ENCODE measurements at places on chromosomes 1 and 21.
A peak's percentile ranks its signal among the peaks of the same experiment; 100 is the strongest.

DNA sequence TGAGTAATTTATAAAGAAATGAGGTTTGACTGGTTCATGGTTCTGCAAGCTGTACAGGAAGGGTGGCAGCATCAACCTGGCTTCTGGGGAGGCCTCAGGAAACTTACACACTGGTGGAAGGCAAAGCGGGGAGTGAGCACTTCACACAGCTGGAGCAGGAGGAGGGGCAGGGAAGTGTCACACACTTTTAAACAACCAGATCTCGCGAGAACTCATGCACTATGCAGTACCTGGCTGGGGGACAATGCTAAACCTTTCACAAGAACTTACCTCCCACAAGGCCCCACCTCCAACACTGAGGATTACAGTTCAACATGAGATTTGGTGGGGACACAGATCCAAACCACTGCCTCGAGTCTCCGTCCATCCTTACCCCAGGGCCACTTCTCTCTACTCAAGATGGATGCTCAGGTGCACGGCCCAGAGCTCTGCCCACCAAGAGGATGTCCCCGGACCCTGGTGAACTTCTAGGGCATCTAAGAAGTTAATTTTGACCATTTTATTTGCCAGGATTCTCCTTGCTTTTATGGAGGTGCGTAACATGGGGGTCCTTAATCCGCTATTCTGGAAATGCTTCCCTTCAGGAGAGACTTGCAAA, 22.7 kb upstream of the ACTRT2 start:
- no peak for DNase-seq

GRCh38 chr1:205942631-205943159, 561 bp downstream of the SLC26A9 start:
- DNase-seq: no peak

DNA sequence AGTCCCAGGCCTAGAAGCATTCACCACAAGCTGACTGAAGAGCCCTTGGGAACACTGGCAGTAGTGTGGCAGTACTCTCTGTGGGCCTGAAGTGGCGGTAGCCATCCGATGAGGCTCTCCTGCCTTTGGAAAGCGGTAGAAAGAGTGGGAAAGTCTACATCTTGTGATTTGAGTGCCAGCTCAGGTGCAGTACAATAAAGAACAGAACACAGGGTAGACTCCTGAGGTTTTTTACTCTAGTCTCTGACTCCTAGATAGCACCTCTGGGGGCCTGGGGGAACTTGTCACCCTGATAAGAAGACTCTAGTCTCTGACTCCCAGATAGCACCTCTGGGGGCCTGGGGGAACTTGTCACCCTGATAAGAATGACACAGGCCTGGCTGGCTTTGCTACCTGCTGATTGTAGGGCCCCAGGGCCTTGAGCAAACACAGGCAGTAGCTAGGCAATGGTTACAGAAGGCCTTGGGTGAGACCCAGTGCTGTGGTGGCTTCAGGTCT, 18.0 kb upstream of the IL20 start:
- no peak for DNase-seq

- peak; percentile 81 for DNase-seq
Observed at GRCh38 chr1:44652445-44653106, 21.7 kb downstream of the TMEM53 start.

DNA sequence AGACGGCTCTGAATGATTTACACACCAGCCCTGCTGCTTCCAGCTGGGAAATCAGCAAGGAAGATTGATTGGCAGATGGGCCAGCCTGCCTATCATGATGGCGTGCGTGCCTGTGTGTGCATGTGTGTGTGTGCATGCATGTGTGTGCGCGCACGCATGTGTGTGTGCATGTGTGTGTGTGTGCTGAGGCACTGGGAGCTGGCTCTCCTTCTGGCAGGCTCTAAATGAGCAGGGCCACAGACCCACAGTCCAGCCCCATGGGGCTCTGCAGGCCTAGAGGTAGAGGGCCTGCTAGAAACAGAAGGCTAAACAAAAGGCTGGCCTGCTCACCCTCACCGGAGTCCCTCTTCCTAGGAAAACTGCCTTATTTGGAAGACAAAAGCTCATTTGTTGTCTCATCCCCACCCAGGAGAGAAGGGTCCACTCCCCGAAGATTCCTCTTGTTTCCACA, 6.0 kb downstream of the KLHDC8A start:
- DNase-seq: no peak

DNA sequence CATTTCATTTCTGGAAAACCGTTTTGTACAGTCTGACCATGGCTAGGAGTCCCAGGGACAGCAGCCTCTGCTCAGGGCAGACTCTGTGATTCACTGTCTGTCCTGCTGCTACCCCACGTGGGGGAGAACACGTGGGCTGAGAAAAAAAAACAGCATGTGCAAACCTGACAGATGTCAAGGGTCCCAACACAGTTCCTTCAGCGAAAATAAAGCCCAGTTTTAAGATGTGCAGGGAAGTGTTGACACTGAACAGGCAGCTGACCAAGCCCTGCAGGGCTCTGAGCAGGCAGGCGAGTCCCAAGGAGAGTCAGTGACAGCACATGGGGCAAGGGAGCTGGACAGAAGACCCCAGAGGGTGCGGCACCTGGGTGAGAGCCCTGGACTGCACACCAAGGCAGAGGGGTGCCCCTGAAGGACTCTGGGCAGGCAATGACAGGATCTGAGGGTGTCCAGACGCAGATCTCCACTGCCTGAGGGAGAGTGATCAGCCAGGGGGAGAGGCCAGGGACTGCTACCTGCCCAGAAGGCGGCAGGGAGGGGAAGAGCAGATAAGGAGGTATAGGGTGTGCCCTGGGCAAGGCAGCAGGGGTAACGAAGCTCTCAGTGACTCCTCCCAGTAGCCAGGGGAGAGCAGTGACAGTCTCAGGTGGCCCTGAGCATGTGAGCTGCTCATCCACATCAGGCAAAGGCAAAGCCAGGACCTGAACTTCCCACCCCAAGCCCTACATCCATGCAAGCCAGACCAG, 5.1 kb upstream of the SPATC1L start:
- DNase-seq: peak; percentile 13

DNA sequence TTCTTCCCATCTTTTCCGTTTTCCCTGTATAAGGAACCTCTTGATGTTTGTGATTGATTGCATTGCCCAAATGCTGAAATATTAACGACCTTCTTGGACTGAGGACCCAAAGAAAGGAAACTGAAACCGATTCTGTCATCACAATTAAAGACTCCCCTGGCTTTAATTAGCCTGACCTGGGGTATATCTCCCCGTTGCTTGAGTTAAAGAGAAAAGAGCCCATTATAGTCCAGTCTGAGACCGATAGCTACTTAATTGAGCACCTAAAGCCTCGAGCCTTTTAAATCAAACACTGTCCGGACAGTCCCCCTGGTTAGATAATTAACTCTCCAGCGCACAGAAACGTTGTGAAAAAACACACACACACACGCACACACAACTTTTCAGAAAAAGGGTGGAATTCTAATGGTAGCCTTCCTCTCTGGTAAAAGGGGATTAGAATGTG, 8.0 kb downstream of the LMO4 start:
- DNase-seq: no peak

DNA sequence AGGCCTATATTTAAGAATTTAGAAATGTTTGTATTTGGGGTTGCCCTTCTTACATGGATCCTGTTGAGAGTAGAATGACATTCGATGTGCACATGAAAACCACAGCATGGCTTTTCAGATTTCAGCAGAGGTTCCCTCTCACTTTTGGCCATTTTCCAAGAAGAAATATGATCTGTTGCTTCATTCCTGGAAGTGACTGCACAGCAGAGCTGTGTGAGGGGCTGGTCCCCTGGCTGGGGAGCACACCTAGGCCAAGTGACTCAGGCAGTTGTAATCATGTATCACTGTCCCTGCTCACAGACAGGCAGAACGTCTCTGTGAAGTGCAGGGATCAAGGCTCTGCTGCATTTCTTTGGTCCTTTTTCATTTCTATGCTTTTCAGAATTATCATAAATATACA, 32.3 kb downstream of the AGT start:
- DNase-seq: no peak

- no peak for DNase-seq
Observed at GRCh38 chr21:36710729-36711048, 11.8 kb downstream of the SIM2 start.

- no peak for DNase-seq
Observed at GRCh38 chr1:201889090-201889968, 631 bp downstream of the SHISA4 start.

DNA sequence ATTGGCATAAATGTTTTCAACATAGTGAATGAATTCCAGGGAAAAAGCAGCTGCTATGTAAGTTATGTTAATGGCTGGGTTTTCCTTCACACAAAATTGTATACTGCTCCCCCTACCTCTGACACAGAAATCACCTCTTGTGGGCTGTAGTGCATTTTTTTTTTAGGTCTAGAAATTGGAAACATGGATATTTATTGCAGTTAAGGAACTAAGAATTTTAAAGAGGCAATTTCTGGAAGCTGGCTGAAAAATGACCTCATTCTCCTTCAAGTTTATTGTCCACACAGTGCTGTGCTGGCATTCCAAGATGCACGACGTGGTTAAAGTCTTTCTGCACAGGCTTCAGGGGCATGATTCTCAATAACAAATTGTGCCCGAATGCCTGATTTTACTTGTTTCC, 1424.2 kb downstream of the MRPL39 start:
- no peak for DNase-seq

- no peak for DNase-seq
Observed at GRCh38 chr1:111968511-111968910, 21.0 kb downstream of the KCND3 start.

GRCh38 chr1:184624626-184625025, 130.0 kb downstream of the EDEM3 start:
- DNase-seq: no peak

- DNase-seq: no peak
Observed at GRCh38 chr1:169025412-169025811, 81.1 kb upstream of the ATP1B1 start.

DNA sequence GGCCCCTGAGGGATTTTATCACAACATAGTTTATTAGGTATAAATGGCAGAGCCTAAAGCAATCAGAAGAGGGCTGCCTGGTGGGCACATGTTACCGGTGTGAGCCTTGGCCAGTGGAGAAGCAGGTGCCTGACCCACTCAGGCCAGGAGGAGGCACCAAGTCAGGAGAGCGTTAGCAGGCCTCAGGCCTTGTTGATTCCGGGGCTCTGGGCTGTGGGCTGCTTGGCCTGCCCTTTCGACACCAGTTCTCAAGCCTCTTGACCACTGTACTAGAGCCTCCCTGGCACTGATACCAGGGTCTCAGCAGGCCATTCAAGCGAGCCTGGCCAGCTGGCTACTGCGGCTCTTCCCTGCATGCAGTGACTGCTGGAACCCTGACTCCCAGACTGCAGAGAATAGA, 20.8 kb downstream of the CLDN14 start:
- no peak for DNase-seq

GRCh38 chr1:145995964-145996432, 381 bp downstream of the TXNIP start:
- DNase-seq: no peak

GRCh38 chr1:19837866-19838265, 22.8 kb upstream of the RNF186 start:
- DNase-seq: no peak

DNA sequence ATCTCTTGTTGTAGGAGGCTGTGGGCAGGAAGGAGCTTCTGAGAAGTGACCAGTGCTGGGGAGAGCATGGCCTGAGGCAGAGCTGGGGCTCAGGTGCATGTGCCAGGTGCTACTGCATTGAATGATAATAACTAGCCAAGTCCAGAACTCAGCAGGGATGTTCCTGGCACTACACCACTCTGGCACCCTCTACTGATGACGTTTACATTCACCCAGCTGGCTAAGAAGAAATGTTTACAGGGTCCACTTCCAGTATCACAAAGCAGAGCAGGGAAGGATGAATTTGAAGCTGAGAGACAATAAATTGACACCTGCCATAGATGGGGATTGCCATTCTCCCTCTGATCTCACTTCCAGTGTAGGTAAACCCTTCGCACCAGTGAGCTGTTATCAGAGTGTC, 411.8 kb downstream of the SETD4 start:
- DNase-seq: no peak

DNA sequence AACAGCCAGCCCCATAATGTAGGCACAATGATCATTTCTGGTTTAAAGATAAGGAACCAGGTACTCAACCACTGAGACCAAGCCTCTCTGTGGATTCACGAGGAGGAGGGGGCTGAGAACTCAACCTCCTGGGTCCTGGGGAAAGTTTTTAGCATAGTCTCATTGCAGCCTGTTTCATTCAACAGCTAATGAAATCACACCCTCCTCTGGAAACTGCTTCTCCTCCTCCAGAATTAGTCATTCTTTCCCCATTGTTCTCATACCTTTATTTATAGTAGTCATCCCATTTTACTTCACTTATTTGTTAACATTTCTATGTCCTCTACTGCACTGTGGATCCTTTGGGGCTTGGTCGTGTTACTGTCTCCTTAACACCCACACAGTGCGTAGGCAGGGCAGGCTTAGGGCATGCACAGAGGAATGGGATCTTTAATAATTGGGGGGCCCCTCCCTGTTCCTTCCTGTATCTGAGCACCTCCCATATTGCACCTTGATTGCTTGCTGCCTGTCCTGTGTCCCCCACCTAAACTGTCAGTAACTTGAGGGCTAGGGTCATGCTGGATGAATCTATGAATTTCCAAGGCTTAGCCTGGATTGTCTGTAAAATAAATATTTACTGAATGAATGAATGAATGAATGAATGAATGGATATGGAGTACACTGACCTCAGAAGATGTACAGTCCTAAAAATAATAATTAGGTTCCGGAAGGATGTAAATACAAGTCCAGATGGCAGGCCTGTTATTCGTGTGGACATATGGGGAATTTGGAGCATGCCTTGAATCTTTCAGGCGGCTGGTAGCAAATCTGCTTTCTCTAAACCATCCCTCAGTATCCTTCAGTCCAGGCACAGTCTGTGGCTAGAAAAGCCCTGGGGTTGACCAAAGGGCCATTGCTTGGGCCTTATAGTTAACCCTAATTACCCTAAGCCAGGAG, 153.8 kb upstream of the HMGB4 start:
- DNase-seq: no peak

DNA sequence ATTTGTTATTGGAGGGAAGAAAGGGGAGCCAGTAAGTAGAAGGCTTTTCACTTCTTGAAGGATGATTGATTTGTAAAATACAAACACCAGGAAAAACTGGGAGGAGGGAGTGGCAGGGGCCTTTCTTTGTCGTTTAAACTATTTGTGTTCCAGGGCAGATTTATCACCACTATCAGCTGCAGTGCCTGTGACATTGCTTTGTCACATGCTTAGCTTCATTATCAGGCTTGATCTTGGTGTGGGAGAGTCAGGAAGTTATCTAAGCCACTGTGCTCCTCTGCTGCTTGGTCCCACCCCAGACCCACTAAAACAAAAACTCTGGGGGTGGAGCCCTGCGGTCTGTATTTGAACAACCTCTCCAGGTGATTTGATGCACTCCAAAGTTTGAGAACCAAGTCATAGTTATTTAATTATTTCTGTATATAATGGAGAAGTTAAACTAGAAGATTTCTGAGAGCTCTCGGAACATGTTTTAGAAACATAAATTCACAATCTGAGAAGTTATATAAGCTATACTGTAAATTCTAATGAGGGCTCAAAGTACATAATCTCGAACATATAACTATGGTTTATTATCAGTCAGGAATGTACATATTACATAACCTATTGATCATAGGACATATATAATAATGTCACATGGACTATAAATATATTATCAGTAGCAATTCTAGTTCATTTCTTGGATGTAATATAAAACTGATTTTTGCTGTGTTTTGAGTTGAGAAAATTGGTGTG, 87.9 kb downstream of the CDC14A start:
- DNase-seq: no peak

Measured in GM12892 (cell line).